ENCODE measurements at places on chromosomes 2 and 18. TPM values are rescaled to one million over a fixed set of nuclear protein-coding genes. Genes with fewer than 3 reads are reported as not detected.

Gene FOXI3
- total RNA-seq, result not detected

Gene NFU1
- 30.0 TPM for total RNA-seq

- no peak for DNase-seq
- H3K36me3 ChIP-seq, result no peaks in the 10 kb centered on the region
- no peaks in the 10 kb centered on the region for H3K27me3 ChIP-seq
- no peak overlapping the region for H3K27ac ChIP-seq
- H3K4me3 ChIP-seq, result no peak overlapping the region
- H3K4me1 ChIP-seq, result no peaks in the 10 kb centered on the region
Measured at GRCh38 chr2:45121236-45121927, 112.1 kb upstream of the SIX2 start.

DNA sequence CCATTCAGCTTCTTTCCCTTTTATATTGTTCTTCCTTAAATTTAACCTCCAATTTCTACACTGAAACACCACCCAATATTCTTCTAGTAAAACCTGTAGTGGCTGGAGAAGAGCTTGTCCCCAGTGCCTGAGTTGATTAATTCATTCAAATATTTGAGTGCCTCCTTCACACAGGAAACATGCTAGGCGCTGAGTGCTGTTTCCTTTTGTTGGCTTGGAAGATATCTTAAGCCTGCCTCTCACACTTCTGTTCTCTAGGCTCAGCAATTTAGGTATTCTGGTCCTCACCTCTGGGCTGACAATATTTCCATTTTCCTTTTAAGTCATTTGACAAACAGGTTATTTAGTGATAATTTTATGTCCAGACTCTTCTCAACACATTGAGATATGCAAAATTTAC, 185.4 kb downstream of the SETBP1 start:
- H3K36me3 ChIP-seq, result no peaks in the 10 kb centered on the region
- no peak overlapping the region for H3K27ac ChIP-seq
- no peak overlapping the region for H3K4me3 ChIP-seq
- no peaks in the 10 kb centered on the region for H3K27me3 ChIP-seq
- DNase-seq, result no peak
- H3K4me1 ChIP-seq, result no peaks in the 10 kb centered on the region

DNA sequence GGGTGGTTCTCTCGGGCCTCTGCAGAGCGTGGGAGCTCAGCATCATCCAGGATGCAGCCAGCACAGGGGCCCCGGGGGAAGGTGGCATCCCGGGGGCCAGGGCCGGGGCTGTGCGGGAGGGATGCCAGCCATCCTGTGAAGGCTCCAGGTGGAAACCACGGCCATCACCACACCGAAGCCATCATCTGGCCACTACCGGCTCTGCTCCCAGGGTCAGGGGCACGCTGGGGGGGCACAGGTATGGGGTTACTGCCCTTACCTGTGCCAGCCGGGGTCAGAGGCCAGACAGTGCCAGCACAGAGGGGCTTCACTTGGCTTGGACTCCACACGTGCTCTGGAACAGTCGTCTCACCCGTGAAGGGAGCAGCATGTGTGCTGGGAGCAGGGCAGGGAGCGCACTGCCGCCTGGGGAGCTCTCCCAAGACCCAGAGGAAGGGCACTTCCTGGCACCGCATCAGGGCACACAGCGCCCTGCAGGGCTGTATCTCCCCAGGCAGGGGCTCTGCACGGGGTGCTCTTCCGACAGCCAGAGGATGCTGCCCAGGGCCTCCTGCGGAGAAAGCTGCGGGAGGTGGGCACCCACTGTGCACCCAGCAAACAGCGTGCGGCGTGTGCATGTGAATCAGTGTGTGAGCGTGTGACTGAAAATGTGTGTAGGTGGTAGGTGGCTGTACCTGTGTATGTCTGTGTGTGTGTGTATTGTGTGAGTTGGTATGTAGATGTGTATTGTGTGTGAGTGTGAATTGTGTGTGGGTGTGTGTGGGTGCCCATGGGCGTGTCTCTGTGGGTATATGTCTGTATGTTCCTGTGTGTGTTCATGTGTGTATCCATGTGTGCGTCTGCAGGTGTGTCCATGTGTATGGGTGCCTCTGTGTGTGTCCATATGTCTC, 75.0 kb downstream of the PTGR3 start:
- H3K4me1 ChIP-seq, result no peaks in the 10 kb centered on the region
- no peak for DNase-seq
- no peaks in the 10 kb centered on the region for H3K27me3 ChIP-seq
- no peak overlapping the region for H3K27ac ChIP-seq

Gene GREB1
- total RNA-seq, result 0.57 TPM

Gene DPYSL5
- total RNA-seq, result 0.07 TPM
